ENCODE measurements at places on chromosomes 5 and 9.

DNA sequence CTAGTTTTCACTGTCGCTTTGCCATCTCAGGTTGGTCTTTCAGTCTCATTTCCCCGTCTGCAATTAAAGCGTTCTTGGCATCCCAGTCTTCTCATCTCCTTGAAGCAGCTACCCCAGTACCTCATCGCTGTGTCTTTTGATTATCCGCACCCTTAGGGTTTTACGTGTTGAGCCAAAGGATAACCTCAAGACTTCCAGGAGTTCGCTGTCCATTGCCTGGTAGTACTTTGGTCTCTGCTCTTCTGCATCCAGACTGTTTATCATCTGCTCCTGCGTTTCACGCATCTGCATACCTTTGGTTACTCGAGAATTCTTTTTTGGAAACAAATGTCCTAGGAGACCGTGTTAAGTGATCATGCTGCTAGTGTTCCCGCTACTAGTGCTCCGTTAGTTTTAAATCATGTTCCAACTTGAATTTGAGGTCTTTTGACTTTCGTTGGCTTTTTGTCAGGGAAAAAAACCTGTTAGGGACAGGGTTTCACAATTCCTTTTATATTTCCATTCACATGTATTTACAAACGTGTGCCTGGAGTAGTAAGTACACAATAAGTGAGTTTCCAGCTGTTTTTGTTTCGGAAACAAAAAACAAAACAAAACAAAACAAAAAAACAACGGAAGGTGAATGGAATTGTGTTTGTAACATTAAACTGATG, 888 bp downstream of the RABGAP1 start:
- DNase-seq: no peak

- no peak for DNase-seq
Observed at GRCh38 chr9:117104206-117104605, 310.7 kb downstream of the ASTN2 start.

GRCh38 chr9:81423589-81424326, 265.6 kb downstream of the TLE1 start:
- DNase-seq: no peak

DNA sequence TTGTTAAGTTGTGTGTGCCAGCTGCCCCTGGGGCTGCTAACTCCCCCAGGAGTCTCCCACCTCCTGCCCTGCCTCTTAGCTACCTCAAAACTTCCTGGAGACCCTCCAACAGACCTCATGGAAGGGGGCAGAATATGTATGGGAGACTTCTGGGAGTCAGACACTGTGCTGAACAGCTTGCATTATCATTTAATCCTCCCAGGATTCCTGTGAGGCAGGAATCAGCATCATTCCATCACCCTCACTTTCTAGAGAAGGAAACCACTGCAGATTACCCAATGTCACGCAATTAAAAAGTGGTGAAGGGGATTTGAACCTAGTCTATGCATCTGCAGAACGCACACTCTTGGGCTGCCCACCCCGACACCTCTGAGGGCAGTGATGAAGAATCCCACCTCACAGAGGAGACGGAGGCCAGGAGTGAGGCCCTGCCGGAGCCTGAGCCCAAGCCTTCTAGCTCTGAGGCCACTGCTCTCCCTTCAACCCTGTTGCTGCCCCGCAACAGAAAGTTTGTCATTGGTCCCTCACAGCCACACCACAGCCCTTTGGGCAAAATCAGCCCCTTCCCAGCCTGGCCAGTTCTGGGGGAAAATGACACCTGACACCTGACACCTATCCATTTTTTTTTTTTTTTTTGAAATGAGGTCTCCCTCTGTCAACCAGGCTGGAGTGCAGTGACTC, 30.3 kb upstream of the IL17B start:
- DNase-seq: no peak

- DNase-seq: no peak
Observed at GRCh38 chr5:5658226-5658625, 235.7 kb downstream of the ICE1 start.

GRCh38 chr9:115673599-115673998, 480.0 kb upstream of the PAPPA start:
- no peak for DNase-seq

GRCh38 chr9:87889065-87889881, 6.6 kb downstream of the SPATA31E1 start:
- DNase-seq: no peak

GRCh38 chr5:74636149-74636548, 4.4 kb downstream of the ENC1 start:
- DNase-seq: no peak

DNA sequence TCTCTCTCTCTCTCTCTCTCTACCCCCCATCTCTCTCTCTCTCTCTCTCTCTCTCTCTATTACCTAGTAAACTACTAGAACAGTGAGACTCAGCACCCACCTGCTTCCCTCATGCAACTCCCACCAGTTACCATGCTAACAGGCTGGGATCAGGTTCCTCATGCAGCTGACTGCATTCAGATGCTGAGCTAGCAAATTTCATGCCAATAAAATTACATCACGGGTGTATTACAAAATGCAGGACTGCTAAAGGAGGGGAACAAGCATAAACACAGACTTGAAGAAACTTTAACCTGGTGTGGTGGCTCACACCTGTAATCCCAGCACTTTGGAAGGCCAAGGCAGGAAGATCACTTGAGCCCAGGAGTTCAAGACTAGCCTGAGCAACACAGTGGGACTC, 76.0 kb downstream of the CEMIP2 start:
- DNase-seq: peak; percentile 81

DNA sequence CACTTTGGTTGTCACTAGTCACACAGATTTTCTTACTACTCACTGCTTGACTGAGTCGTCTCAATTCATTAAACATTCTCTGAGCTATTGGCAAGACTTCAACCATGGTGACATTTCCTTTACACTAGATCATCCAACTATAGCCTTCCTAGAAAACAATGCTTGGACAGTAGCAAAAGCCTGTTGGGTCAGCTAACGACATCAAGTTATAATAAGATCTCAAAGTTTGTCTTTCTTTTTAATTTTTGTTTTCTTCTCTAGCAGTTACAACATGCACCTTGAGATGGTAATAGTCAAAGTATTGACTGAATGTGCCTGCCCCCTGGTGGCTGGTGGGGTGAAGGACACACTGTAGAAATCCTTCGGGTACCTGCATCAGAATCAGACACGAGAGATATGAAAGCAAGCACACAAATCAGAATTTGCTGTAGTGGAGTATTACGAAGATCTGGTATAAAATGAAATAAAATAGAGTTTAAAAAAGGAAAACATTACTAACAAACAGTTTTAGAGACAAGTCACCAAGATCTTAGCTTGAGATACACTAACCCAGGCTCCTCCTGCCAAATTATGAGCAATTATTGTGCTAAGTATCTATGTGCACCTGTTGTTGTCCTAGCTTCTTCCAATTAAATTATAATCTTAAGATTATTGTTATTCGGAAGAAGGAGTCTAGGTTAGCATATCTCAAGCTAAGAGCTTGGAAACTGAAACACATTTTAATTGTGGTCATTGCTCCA, 81.2 kb downstream of the ARL15 start:
- peak; percentile 60 for DNase-seq

GRCh38 chr5:157381746-157382145, 78.3 kb upstream of the NIPAL4 start:
- no peak for DNase-seq

GRCh38 chr9:120918931-120919842, 7.4 kb downstream of the TRAF1 start:
- no peak for DNase-seq

DNA sequence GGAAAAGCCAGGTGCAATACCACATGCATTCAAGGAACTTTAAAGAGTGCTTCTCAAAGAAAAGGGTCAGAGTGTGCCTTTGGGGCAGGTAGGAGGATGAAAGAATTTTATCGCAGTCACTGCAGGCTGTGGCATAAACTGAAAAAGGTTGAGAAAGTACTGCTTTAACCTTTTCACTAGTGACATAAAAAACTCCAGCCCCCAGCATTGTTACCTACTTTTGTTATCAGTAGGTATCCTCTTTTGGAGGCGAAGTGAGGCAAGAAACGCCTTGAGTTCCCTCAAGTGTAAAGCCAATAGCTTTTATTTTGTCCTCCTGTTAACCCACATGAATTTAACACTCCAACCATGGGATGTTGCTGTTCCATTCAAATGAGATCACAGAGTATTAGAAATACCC, 64.7 kb upstream of the CHD1 start:
- no peak for DNase-seq

DNA sequence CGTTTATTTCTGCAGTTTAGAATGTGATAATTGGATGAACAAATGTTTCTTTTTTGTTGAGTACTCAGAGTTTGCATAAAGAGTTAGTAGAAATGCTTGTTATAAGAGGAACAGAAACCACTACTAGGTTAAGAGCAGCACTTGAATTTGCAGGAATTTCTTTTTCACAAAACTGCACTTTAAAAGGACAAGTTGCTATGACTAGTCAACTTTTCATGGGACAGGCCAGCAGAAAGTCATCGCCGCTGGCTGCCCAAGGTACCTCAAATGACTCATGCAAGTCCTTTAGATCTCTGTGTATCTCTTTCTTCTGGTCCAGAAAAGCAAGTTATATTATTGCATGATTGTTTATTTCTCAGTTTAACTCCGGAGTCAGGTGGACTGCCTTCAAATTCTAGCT, 97.3 kb upstream of the HMHB1 start:
- no peak for DNase-seq

DNA sequence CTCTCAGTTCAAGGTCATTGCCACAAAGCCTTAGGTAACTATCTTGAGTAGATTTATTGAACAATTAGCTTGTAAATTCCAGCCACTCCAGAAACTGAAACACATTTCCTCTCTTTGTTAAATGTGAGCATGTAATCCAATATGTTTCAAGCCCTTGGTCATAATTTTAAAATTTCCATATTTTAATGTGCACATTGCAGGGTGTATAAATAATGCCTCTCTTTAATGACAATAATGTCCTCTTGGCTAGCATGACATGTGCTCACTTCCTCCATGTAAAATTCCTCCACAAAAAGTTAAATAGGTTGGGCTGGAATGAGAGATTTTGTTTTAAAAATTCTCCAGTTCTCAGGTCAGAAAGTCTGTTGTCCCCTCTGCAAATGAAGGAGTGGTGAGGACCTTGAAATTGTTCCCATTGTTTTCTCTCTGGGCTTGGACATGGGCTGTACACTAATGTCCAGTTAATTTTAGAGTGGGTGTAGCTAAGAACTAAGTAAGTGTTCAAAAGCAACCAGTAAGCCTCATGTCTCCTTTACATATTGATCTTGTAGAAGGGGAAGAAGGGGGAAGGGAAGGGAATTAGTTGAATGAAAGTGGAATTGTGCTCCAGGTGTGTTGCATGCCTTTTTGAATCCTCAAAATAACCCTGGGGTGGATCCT, 2.9 kb downstream of the PPP3R2 start:
- no peak for DNase-seq

DNA sequence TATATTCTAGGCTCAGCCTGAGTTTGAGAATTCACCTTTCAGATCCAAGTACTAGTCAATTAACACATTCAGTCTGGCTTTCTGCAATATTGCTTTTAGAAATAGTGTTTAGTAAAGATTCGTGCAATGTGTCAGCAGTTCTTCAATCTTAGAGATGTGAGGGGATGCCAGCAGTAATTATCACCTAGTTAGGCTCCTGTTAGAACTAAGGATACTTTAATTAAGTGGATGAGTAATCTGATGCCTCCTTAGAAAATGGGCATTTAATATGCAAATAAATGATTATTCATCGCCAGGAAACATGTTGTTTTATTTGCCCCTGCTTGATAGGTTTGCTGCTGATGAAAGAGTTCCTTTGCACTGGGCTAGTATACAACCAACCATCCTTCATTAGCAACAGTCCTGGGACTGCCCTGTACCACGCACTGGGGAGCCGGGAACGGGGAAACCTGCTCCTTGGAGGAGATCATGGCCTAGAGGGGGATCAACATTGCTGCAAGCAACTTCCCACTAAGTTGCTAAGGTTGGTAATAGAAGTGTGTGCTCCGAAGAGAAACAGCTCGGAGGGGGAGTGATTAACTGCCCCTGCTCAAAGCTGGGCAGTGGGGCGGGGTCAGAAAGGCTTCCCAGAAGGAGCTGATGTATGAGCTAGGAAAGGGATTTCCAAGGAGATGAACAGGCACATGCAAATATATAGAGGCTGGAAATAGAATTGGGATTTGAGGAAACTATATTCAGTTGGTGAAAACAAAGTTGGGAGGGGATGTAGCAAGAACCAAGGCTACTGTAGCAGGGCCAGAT, 231.8 kb downstream of the DRD1 start:
- DNase-seq: no peak

- no peak for DNase-seq
Observed at GRCh38 chr9:115050002-115050490, 67.9 kb downstream of the TNC start.

DNA sequence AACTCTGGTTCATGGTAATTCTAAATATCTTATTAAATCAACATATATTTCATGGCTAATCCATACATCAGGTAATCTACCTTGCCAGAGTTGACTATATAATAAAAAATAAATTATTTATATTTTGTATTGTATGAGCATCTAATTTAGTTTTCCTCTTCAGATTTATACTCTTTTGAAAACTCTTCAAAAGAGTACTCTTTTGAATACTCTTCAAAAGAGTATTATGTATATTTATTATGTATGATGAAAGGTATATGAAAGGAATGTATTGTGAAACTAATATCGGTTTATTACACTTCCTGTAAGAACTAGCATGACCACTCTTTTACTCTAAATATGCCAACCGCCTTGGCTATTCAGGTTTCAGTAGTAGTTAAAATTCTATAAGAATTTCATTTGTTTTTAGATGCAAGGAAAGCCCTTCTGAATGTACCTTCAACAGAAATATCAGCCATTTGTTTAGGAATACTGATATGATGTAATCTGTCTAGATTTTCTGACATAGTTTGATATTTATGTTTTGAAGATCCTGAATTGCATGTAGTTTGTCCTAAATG, 178.7 kb downstream of the WDR70 start:
- no peak for DNase-seq

GRCh38 chr5:178685386-178686059, 44.9 kb downstream of the ZNF354A start:
- no peak for DNase-seq

- DNase-seq: no peak
Observed at GRCh38 chr5:14579731-14580397, 1.7 kb upstream of the OTULINL start.

GRCh38 chr9:108259917-108260675, 595.7 kb downstream of the ACTL7B start:
- DNase-seq: no peak

DNA sequence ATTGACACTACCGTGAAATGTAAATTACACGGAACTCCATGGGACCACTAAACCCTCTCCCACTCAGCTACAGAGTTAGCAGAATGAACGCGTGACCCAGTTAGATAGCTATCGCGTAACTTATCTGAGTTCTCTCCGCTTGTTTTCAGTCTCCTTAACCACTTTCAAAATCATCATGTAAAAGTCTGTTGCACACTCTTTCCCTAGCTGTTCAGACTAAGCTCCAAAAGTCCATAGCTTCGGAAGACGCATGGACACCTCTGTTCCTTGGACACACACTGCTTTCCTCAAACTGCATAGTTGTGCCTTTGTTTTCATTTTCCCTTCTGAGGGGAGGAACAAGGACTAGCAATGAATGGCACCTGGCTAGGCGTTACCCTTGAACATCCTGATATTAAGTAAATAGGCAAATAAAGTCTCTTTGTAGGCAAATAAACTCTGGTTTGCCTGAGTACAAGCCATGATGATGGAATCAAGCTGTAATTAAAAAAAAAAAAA, 83.3 kb downstream of the DAPK1 start:
- no peak for DNase-seq
